Psoas muscle (tissue), 8 donors: ENCODE measurements at places on chromosomes 2 and 18.

GRCh38 chr2:7951490-7951889 lies 730.4 kb upstream of the ID2 start:
- no peaks in the 10 kb centered on the region for H3K36me3 ChIP-seq
- DNase-seq, result no peak
- no peaks in the 10 kb centered on the region for H3K27me3 ChIP-seq

DNA sequence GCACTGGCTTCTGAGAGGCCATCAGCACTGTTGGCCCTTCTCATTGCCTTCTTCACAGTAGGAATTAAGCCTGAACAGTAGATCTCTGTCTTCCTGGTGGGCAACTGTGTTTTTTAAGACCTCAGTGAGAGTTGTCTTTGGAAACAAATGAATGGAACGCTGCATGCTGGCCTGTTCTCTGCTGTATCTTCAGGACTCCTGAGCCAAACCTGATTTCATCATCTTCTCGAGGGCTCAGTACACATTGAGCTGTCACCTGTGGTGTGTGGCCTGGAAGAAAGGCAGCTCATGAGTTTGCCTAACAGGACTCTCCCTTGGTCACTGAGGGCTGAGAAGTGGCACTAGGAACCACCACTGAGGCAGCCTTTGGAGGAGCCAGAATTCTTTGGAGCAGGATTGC lies 39.7 kb downstream of the SH3RF3 start:
- DNase-seq, result no peak
- no peaks in the 10 kb centered on the region for H3K36me3 ChIP-seq
- peaks cover 68% of the 10 kb centered on the region for H3K4me1 ChIP-seq
- peak overlapping the region; percentile 71 for H3K27ac ChIP-seq
- no peak overlapping the region for H3K4me3 ChIP-seq

DNA sequence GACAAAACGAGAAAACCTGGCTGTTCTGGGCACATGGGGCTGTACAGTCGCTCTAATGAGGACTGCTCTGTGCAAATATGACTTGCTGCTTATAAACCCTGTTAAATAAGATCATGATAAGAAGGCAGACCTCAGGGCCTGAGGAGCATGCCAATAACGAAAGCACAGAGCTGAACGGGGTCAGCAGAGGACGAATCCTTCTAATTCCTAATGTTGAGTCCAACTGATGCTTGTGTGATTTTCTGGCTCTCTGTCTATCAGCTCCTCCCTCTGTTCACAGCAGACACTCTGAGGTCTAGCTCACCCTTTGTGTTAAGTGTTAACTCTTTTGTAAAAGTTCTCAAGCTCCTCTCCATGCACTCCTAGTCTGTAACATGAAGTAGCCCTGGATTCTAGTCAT lies 167.2 kb upstream of the REV1 start:
- H3K4me3 ChIP-seq, result no peak overlapping the region
- peaks cover 4% of the 10 kb centered on the region for H3K4me1 ChIP-seq
- no peak for DNase-seq
- no peak overlapping the region for H3K27ac ChIP-seq
- no peaks in the 10 kb centered on the region for H3K36me3 ChIP-seq

- H3K27ac ChIP-seq, result no peak overlapping the region
- DNase-seq, result no peak
- H3K36me3 ChIP-seq, result no peaks in the 10 kb centered on the region
- H3K27me3 ChIP-seq, result no peaks in the 10 kb centered on the region
- no peaks in the 10 kb centered on the region for H3K4me1 ChIP-seq
These were observed 734.0 kb upstream of the GCFC2 start for GRCh38 chr2:76444732-76445131.

DNA sequence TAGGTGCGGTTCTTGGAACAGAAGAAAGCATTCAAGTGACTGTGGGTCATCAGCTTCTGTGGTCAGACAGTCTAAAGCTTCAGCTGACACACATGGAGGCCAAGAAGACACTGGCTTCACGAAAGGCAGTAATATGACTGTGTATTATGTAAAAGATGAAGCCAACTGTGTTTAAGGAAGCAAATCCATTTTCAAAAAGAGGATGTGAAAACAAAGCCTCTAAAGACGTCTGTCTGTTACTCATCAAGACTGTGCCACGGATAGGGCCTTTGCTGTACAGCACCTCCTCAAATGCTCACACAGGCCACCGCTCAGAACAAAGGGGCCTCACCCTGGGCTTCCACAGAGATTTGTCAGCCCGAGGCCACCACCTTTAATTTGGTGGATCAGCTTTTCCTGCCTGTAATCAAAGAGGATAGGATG lies 21.1 kb upstream of the TMEM163 start:
- no peak overlapping the region for H3K27ac ChIP-seq
- no peaks in the 10 kb centered on the region for H3K27me3 ChIP-seq
- H3K4me3 ChIP-seq, result no peak overlapping the region
- H3K4me1 ChIP-seq, result no peaks in the 10 kb centered on the region
- DNase-seq, result no peak

DNA sequence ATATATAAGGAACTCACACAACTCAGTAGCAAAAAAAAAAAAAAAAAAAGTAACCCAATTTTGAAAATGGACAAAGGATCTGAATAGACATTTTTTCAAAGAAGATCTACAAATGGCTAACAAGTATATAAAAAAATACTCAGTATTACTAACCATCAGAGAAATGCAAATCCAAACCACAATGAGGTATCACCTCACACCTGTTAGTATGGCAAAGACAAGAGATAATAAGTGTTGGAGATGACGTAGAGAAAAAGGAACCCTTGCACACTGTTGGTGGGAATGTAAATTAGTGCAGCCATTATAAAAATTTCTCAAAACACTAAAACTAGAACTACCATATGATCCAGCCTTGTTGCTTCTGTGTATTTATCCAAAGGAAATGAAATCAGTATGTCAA lies 5.8 kb upstream of the CNDP1 start:
- H3K4me3 ChIP-seq, result no peak overlapping the region
- DNase-seq, result no peak
- no peak overlapping the region for H3K27ac ChIP-seq
- H3K36me3 ChIP-seq, result no peaks in the 10 kb centered on the region
- H3K27me3 ChIP-seq, result no peaks in the 10 kb centered on the region
- peaks cover 9% of the 10 kb centered on the region for H3K4me1 ChIP-seq

GRCh38 chr2:211026109-211026508 lies 469.7 kb downstream of the CPS1 start:
- DNase-seq, result no peak
- no peak overlapping the region for H3K4me3 ChIP-seq
- no peak overlapping the region for H3K27ac ChIP-seq
- no peaks in the 10 kb centered on the region for H3K27me3 ChIP-seq
- H3K4me1 ChIP-seq, result no peaks in the 10 kb centered on the region

DNA sequence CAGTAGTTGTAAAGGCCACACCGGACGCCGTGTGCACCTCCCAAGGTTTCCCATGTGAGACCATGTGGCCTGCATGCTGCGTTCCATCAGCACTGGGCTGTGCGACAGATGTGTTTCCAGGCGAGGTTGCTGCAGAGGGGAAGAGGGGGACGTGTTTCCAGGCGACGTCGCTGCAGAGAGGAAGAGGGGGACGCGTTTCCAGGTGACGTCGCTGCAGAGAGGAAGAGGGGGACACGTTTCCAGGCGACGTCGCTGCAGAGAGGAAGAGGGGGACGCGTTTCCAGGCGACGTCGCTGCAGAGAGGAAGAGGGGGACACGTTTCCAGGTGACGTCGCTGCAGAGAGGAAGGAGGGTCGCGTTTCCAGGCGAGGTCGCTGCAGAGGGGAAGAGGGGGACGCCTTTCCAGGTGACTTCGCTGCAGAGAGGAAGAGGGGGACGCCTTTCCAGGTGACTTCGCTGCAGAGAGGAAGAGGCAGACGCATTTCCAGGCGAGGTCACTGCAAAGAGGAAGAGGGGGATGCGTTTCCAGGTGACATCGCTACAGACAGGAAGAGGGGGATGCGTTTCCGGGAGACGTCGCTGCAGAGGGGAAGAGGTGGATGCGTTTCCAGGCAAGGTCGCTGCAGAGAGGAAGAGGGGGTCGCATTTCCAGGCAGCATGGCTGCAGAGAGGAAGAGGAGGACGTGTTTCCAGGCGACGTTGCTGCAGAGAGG lies 24.5 kb downstream of the NFATC1 start:
- no peak for DNase-seq
- no peak overlapping the region for H3K4me3 ChIP-seq
- no peak overlapping the region for H3K27ac ChIP-seq
- no peaks in the 10 kb centered on the region for H3K36me3 ChIP-seq

DNA sequence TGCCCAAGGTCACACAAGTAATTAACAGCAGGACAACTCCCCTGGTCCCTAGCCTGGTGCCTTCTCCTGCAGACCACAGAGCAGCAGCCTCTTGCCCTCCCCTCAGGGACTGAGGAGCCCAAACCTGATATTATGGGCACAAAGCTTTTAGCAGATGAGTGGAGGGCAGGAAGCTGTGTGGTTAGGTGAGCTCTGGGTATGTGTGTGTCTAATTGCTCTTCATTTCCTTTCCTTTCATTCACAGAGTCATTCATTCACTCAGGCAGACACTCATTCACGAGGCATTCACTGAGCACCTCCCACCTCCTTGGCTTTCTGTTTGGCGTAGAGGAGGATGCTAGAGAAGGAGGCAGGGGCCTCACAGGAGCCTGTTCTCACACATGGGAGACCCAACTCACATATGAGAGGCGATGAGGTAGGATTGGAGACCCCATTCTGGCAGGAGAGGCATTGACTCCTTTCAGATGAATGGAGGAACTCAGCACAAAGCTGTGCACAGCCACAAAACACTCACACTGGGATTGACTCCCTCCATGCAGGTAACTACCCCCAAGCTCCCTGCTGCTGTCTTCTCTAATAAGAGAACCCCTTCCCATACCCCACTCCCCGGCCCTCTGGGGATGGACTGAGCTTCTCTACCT lies 306.8 kb upstream of the SKOR2 start:
- H3K4me3 ChIP-seq, result no peak overlapping the region
- H3K27ac ChIP-seq, result no peak overlapping the region
- no peaks in the 10 kb centered on the region for H3K4me1 ChIP-seq
- DNase-seq, result no peak
- no peaks in the 10 kb centered on the region for H3K36me3 ChIP-seq

DNA sequence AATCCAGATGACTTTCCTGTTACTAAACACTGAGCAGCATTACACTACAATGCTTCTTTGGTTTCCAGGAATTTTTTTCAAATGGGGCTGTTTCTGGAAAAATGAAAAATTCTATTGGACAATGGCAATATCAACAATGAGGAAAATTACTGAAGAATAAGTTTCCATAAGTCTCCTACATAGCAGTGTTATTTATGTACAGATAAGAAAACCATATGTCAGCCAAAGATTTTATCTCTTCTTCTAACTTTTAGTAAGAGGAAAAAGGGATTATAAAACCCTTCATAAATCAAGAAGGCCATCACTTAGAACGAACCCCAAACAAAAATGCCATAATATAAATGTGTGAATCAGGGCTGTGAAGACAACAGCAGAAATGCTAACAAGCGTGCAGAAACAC lies 31.6 kb upstream of the NOSTRIN start:
- H3K4me3 ChIP-seq, result no peak overlapping the region
- H3K27ac ChIP-seq, result no peak overlapping the region
- no peaks in the 10 kb centered on the region for H3K4me1 ChIP-seq
- no peak for DNase-seq

DNA sequence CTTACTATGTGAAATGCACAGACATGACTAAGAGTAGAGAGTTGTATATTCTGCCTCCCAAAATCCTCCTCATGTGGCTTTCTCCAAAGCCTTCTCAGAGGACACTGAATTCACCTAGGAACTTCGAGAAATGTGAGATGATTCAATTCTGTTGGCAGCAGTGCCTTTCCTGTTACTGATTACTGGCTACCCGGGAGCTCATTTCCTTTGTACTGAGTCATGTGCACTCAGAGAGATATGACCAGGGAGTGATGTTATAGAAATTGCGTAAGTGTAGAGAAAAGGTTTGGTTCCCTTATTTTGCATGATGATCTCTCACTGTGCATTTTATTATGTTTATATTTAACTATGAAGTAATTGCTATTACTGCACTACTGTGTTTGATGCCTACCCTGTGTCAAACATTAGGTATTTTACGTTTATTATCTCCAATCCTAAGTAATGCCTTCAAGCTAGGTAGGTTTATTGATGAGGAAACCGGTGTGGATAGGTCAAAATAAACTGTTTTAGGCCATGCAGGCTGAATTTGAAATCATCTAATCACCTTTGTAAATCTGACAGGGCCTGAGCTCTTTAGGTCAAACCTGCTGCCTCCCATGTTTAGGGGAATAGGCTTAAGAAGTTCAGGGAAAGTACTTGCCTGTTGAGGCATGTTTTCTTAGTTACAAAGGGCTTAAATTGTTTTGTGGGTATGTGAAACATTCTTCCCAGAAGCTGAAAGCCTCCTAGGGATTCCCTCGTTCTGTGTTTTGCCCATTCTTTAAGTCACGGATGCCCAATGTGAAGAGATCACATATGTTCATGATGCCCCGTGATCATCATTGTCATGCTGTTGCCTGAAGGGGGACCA lies 86.8 kb downstream of the FMNL2 start:
- no peaks in the 10 kb centered on the region for H3K27me3 ChIP-seq
- H3K27ac ChIP-seq, result peak overlapping the region; percentile 77
- DNase-seq, result no peak
- H3K36me3 ChIP-seq, result no peaks in the 10 kb centered on the region
- H3K4me1 ChIP-seq, result peaks cover 62% of the 10 kb centered on the region

GRCh38 chr2:178205853-178206521 lies 11.7 kb downstream of the OSBPL6 start:
- peaks cover 67% of the 10 kb centered on the region for H3K4me1 ChIP-seq
- no peaks in the 10 kb centered on the region for H3K27me3 ChIP-seq
- H3K36me3 ChIP-seq, result no peaks in the 10 kb centered on the region
- peak overlapping the region; percentile 75 for H3K27ac ChIP-seq

- H3K4me3 ChIP-seq, result no peak overlapping the region
- H3K36me3 ChIP-seq, result no peaks in the 10 kb centered on the region
- H3K27ac ChIP-seq, result no peak overlapping the region
- no peaks in the 10 kb centered on the region for H3K27me3 ChIP-seq
These were observed 43.2 kb downstream of the KCNE4 start for GRCh38 chr2:223095207-223095606.

DNA sequence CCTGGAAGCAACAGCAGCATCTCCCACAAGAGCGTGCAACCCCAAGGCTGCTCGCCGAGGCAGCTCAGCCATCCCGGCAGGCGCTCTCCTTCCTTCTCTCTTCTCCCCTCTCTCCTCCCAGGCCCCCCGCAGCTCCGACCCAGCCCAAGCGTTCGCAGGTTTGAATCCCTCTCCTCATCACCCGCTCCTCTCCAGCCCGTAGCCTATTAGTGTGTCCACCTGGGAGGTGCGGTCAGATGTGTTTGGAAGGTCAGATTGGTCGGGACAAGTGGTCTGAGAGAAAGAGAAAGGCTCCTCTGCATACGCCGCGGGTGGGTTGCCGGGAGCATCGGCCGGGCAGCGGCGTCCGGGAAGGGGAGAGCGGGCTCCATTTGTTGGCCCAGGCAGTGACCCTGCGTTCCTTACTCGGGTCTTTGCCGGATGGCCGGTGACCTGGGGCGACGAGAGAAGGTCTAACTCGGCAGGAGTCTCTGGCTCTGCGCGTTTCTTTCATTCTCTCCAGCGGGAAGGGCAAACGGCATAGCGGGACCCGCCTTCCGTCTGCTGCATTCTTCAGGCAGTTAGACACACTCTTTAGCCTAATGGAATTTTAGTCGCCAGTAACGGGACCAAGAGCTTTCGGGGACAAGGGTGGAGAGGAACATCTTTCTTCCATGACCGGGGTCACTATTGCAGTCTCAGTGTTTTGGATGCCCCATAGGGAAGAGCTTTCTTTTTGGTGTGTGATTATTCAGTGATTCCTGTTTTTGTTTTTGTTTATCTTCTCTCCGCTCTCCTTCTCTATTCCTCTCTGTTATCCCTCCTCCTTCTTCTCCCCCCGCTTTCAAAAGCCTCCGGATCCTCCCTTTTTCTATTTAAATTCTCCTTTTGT lies 1.1 kb upstream of the TMEFF2 start:
- H3K27ac ChIP-seq, result no peak overlapping the region
- peaks cover 75% of the 10 kb centered on the region for H3K27me3 ChIP-seq
- peak; percentile 44 for DNase-seq
- H3K36me3 ChIP-seq, result no peaks in the 10 kb centered on the region
